ENCODE measurements at places on chromosomes 11 and 22.

DNA sequence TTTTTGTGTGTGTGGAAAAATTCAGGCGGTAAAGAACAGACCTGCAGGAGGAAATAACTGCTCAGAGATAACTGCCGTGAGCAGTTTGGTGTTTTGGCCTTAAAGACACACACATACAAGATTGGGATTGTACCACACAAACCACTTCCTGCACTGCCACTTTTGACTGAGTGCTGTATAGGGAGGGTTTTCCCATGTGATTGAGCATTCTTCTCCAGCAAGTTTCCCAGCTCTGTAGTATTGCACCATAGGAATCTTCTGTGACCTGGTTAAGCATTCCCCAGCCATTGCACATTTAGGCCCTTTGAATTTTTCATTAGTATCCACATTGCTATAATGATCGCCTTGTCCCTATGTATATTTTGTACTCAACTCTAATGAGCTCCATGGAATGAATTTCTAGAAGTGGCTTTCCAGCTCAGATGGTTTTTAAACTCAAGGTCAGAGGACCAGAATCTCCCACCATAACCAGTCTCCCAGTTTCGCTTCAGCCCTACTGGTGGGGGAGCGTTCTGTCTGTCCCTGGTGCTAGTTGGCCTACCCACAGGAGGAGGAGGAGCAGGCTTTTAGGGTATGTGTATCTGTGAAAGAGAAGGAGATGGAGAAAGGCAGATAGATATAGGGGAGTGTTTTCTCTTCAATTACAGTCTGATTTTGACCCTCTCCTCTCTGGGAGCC, 9.3 kb downstream of the CD82 start:
- no peak for DNase-seq
- H3K4me1 ChIP-seq = peaks cover 83% of the 10 kb centered on the region
- H3K36me3 ChIP-seq = peaks cover 4% of the 10 kb centered on the region
- H3K27ac ChIP-seq = peak overlapping the region; percentile 77
- H3K27me3 ChIP-seq = no peaks in the 10 kb centered on the region

DNA sequence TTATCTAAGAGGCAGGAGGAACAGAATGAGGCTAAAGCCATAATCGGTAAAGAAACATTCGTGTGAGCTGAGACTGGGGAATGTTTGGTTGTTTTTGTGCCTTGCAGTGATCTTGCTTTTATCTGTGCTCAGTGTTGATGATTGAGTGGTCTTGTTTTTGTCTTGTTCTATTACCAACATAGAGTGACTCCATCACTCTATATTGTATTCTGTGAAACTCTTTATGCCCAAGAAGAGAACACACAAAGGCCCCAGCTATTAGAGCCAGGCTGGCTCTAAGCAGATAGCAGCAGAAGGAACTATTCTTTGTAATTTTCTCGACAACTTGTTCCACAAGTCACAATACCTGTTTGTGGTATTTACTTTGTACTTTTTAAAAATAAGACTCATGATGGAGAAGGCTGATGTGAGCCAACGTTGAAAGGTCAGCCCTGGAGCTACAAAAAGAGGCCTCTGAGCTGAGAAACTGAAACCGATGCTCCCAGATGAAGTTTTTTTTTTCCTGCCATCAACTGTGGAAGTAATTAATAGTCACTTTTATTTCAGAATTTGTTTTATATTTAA, 68.4 kb downstream of the LARGE1 start:
- H3K36me3 ChIP-seq = no peaks in the 10 kb centered on the region
- peaks cover 13% of the 10 kb centered on the region for H3K4me1 ChIP-seq
- no peak overlapping the region for H3K4me3 ChIP-seq
- H3K27ac ChIP-seq = no peak overlapping the region

DNA sequence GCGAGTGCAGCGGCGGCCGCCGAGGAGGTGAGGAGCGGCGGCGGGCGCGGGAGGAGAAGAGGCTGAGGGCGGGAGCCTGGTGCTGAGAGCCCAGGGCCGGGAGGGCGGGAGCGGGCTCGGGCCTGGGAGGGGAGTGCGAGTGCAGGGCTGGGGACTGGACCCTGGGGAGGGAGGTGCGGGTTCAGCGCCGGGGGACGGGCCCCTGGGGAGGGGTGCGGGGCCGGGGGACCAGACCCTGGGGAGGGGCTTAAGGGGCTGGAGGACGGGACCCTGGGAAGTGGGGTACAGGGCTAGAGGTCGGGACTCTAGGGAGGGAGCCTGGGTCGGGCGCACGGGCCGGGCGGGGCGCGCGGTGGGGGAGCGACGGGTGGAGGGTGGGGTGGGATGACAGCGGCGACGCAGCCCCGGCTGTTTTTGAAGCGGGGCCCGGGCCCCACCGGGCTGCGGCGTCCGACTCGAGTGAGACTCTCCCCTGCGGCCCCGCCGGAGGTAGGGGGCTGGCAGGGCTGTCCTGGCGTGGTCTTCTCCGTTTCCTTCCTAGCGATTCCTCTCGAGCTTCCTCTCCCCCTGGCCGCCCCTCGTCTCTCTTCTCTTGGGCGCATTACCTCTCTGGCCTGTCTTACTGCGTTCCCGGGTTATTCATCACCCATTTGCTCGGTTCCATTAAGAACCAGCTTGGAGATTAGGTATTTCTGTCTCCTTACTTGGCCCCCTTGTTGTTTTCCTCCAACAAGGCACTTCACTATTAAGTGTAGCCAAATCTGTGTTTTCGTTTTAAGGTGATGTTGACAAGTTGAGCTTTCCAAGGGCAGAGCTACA, 754 bp downstream of the NUP50 start:
- H3K4me3 ChIP-seq = peak overlapping the region; percentile 92
- H3K36me3 ChIP-seq = peaks cover 38% of the 10 kb centered on the region
- no peak for DNase-seq
- peak overlapping the region; percentile 92 for H3K27ac ChIP-seq

DNA sequence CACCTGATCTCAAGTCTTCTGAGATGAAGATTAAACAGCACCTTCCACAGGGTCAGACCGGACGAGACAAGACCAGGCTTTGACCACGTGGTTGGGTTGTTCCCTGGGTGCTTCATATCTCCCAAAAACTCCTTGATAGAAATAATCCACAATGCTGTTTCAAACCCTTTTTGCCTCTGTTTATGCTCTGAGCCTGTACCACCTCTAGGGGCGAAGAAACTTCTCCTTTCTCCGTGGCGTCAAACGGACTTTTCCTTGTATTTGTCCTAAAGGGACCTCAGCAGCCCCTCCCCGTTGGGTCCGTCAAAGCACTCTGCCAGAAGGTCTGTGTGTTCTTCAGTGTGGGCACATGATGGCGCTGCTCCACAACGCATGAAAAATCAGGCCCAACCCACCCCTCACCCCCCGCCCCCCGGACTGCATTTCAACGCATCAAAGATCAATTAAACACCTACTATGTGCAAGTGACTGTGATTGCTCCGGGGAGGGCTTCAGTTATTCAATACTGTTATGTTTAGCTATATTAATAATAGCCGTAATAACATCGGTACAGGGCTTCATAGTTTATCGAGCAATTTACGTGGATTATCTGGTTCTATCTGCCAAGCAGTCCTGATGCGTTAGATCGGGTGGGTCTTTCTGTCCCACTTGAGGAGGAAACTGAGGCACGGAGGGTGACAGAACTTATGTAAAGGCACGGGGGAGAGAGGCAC, 17.3 kb upstream of the EIF3D start:
- no peaks in the 10 kb centered on the region for H3K36me3 ChIP-seq
- H3K27ac ChIP-seq = no peak overlapping the region
- DNase-seq = no peak
- H3K4me1 ChIP-seq = no peaks in the 10 kb centered on the region
- no peak overlapping the region for H3K4me3 ChIP-seq
- H3K27me3 ChIP-seq = peaks cover 57% of the 10 kb centered on the region

DNA sequence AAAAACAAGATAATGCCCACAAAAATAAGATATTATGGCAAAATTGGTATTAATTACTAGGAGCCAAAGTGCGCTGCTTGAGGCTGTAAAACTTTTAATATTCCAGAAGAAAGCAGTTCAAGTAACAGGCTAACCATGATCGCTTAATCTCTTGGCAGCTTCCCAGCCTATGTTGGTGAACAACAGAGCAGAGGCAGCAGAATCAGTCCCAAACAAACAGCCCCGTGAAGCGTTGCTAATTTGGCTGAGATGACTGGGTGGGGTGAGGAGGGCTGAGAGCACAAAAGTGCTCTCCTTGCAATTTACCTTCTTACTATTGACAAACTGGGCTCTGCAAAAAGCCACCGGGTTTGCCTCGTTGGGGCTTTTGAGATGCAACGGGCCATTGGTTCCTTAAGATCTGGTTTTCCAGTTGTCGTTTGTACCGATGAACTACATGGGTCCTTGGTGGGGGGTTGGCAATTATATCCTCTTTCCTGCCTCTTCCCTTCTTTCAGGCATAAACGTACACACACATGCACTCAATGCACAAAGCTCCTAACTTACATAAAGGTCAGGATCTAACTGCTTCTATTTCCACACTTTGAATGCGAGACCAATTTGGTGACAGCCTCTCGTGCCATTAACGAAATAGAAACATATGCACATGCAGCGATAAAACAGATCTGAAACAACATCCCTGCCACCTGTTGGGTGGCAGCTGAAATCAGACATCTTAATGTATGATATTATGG, 407.6 kb upstream of the CADM1 start:
- H3K4me3 ChIP-seq = no peak overlapping the region
- no peaks in the 10 kb centered on the region for H3K27me3 ChIP-seq
- H3K36me3 ChIP-seq = no peaks in the 10 kb centered on the region

DNA sequence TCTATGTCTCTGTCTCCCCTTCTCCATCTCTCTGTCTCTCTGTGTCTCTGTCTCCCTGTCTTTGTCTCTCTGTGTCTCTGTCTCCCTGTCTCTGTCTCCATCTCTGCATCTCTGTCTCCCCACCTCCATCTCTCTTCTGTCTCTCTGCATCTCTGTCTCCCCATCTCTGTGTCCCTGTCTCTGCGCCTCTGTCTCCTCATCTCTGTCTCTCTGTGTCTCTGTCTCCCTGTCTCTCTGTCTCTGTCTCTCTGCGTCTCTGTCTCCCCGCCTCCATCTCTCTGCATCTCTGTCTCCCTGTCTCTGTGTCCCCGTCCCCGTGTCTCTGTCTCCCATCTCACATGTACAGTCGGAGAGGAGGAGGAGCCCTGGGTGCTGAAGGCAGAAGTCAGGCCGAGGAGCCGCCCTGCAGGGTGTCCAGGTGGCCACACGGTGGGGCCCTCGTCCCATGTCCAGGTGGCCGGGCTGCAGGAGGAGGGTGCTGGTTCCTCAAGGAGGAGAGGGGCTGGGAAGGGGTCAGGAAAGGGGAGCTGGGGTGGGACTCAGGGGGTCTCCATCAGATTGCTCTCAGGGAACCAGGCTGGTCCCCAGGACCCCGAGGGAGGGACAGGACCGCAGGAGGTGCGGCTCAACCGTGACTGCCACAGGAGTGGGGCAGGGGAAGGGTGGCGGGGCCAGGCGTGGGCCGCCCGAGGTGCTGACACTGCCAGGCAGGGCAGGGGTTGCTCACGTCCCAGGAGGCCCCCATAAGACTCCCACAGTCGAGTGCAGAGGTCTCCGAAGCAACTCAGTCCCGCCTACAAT, 25.6 kb upstream of the TH start:
- H3K4me1 ChIP-seq = peaks cover 15% of the 10 kb centered on the region
- peaks cover 1% of the 10 kb centered on the region for H3K36me3 ChIP-seq
- H3K4me3 ChIP-seq = no peak overlapping the region
- no peaks in the 10 kb centered on the region for H3K27me3 ChIP-seq
- H3K27ac ChIP-seq = peak overlapping the region; percentile 17
- peak; percentile 52 for DNase-seq

- DNase-seq = no peak
- no peaks in the 10 kb centered on the region for H3K4me1 ChIP-seq
- no peaks in the 10 kb centered on the region for H3K36me3 ChIP-seq
- peaks cover 13% of the 10 kb centered on the region for H3K27me3 ChIP-seq
- H3K4me3 ChIP-seq = no peak overlapping the region
Observed at GRCh38 chr11:58394195-58394594, 12.5 kb downstream of the OR5B3 start.

DNA sequence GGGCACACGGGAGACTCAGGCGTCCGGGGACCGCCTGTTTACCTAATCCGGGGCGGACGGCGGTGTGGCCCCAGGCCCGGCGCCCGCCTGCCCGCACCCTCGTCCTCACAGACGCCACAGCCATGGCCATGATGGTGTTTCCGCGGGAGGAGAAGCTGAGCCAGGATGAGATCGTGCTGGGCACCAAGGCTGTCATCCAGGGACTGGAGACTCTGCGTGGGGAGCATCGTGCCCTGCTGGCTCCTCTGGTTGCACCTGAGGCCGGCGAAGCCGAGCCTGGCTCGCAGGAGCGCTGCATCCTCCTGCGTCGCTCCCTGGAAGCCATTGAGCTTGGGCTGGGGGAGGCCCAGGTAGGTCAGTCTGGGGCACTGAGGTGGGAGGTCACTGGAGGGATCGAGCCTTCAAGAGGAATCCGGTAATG, 10.0 kb upstream of the RAB1B start:
- no peaks in the 10 kb centered on the region for H3K27me3 ChIP-seq
- DNase-seq = no peak
- H3K4me3 ChIP-seq = peak overlapping the region; percentile 84
- H3K36me3 ChIP-seq = peaks cover 38% of the 10 kb centered on the region

DNA sequence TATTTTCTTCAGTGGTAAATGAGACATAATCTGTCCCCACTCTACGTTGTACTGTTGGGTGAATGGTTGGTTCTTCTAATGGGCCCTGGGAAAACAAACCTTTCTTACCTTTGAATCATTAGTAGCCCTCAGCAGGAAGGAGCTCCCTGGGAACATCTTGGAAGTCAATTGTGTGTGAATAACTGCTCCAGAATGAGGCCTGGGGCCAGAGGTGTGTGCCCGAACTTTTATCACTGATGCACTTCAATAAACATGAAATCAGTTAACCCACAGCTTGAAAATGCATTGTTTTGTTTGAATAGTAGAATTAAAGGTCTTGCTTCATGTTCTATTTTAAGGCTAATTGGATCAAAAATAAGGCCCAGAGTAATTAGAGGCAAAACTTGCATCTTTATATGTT, 67.1 kb downstream of the NAV2 start:
- DNase-seq = no peak
- peaks cover 70% of the 10 kb centered on the region for H3K27me3 ChIP-seq
- no peak overlapping the region for H3K27ac ChIP-seq
- peaks cover 2% of the 10 kb centered on the region for H3K36me3 ChIP-seq

DNA sequence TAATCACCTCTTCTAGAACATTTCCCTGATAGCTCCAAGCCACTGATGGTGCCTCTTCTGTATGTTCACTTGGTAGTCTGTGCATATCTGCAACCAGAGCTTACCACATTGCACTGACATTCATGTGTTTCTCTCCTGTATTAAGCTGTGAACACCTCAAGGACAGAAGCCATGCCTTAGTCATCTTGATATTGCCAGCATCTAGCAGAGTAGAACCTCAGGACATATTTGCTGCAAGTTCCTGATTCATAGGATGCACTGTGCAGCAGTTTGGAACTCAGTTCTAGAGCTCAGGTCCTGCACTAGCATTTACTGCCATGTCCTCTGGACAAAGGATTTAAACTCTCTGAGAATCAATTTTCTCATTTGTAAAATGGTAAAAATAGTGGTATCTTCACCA, 722.4 kb upstream of the ANO5 start:
- no peaks in the 10 kb centered on the region for H3K4me1 ChIP-seq
- H3K27me3 ChIP-seq = no peaks in the 10 kb centered on the region
- no peak overlapping the region for H3K4me3 ChIP-seq
- H3K27ac ChIP-seq = no peak overlapping the region
- no peak for DNase-seq
- H3K36me3 ChIP-seq = no peaks in the 10 kb centered on the region

GRCh38 chr11:563812-564578, 3.2 kb downstream of the RASSF7 start:
- H3K27ac ChIP-seq = no peak overlapping the region
- H3K36me3 ChIP-seq = peaks cover 9% of the 10 kb centered on the region
- no peak overlapping the region for H3K4me3 ChIP-seq
- H3K27me3 ChIP-seq = no peaks in the 10 kb centered on the region
- DNase-seq = no peak

GRCh38 chr11:10607462-10608132, 39.1 kb upstream of the LYVE1 start:
- H3K36me3 ChIP-seq = no peaks in the 10 kb centered on the region
- H3K4me3 ChIP-seq = no peak overlapping the region
- no peak overlapping the region for H3K27ac ChIP-seq
- no peaks in the 10 kb centered on the region for H3K4me1 ChIP-seq
- DNase-seq = no peak

All from central memory CD8-positive, alpha-beta T cell (primary cell).